Esophagus squamous epithelium (tissue), 5 donors: ENCODE measurements at places on chromosomes 7 and 10.

DNA sequence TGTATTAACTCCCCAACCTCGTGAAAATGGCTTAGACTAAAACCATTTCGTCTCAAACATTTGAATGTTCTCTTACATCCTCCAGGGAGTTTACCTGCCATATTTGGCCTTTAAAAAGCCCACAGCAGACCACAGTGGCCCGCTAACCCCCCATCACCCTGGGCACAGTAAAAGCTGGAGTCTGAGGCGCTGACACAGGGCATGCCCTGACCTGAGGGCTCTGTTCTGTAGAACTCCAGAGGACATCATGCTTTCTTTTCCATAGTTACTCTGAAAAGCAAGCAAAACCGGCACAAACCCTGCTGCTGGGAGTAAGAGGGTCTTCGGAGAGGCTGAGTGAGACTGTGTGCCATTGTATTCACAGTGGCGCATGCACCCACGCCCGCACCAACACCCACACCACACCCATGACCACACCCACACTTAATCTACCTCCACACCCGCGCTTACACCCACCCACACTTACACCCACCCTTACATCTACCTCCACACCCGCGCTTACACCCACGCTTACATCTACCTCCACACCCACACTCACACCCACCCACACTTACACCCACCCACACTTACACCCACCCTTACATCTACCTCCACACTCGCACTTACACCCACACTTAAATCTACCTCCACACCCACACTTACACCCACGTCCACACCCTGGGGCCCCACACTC is 32.1 kb downstream of the LRRC27 start:
- DNase-seq: no peak

- no peak for DNase-seq
Observed at GRCh38 chr10:50551894-50552293, 71.9 kb downstream of the SGMS1 start.

DNA sequence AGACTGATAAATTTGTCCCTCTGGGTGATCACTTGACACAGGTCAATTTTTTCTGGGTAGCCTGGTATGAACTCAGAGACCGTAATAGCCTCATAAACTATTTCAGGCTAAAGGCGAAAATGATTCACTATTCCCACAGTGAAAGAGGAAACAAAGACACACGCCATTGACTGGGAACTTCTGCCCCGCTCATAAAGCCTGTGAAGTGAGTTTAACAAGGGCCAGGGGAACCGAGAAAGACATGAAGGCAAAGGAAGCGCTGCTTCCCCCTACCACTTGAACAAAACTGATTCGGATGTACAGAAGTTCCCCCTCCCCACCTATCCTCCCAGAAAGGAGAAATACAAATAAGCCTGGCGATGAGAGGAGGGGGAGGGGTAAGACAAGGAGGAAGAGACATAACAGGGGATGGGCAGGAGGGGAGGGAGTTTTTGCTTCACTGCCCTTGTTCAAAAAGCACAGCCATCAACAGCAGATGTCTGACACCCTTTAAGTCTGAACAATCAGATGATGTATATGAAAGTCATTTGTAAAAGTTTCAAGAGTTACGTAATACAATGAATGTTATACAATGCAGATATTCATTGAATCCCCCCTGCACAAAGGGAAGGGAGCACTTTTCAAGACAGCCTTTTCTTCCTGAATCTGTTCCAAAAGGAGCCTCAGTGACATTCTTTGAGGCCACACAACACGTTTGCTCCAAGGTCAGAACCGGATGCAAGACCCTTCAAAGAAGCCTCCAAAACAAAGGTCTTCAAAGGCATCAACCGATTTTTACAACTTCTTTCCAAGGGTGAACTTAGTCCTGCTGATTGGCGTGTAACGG is 734 bp downstream of the ABCB4 start:
- no peak for DNase-seq

DNA sequence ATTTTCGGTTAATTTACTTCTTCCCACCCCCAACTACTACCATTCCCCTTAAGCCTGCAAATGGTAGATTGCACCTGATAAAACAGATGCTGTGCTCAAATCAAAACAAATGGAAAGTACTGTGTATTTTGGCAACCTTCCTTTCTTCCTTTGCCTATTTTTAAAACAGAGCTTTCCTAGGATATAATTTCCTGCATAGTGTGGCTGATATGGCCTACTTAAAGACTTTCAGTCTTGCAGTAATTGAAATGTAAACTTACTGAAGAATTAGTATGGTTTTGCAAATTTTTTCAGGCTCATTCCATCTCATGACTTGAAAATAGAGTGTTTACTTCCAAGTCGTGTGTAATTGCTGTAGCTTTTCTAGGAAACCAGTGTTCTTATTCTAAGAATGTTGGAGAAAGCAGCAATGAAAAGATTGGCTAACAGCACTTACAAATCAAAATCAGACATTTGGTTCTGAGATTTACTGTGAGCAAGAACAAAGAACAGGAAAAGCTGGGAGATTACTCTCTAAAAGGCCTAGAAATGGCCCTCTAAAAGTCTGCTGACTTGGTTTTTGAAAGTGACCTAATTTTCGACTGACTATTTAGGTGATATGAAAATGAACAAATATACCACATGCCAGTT is 52.0 kb downstream of the REEP3 start:
- no peak for DNase-seq

GRCh38 chr7:103336761-103337160 is 7.8 kb downstream of the DNAJC2 start:
- no peak for DNase-seq

GRCh38 chr7:7668706-7669105 is 28.2 kb downstream of the UMAD1 start:
- DNase-seq: no peak

DNA sequence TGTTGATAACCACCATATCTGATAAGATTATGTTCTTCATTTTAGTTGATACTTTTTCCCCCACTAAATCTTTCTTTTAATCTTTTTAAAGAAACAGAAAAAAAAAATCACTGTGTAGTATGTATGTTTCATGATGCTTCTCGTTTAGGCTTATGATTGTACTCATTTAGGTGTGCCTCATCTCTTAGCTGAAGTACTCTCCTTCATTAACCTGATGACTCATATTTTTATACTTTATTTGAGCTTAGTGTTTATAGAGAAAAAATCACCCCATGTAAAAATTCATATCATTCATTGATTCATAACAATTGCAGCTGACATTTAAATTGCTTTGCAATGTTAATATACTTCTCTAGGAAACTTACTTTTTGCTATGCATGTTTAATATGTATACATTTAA is 158.9 kb downstream of the MLLT10 start:
- no peak for DNase-seq

DNA sequence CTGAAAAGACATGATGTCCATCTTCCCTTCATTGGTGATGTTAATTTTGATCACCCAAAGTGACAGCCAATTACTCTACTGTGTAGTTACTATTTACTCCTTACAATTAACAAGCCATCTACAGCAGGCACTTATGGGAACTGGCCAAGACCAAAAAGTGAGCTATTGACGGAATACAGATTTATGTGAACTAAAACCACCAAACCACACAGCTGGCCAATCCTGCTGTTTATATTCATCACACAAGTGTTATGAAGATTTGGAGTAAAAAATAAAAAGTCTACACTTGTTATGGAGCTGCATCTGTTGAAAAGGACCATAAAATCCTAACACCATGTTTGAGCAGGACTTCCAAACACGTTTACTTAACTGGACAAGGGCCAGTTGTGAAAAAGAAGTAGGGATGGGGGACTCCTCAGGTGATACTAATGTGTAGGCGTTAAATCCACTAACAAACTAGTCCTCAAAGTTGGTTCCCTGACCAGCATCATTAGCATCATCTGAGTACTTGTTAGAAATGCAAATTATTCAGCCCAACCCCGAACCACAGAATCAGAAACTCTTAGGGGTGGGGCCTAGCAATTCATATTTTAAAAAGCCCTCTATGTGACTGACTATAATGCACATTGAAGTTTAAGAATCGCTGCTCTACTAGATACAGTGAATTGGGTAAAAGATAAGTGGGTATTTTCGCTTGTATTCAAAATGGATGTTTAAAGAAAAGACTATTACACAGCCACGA is 11.6 kb downstream of the MCMBP start:
- no peak for DNase-seq

DNA sequence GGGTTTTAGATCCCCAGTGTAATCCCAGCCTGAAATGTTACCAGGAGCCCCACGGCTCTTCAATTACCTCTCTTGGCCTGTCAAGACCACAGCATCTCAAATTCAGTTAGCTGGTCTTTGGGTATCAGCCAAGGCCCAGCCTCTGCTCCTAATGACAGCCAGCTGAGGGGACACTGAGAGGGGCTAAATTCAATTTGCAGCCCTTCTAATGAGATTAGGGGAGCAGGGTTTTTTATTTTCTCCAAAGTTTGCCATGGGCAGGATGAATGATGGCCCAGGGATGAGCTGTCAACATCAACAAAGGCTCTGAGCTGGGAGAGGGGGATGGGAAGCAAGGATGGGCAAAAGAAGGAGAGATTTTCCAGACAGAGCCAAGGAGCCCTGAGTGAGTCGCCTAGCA is 116.8 kb upstream of the TBX20 start:
- no peak for DNase-seq

- no peak for DNase-seq
Observed at GRCh38 chr7:114356133-114356532, 58.5 kb upstream of the FOXP2 start.

GRCh38 chr10:58266003-58266825 is 1.5 kb downstream of the IPMK start:
- DNase-seq: no peak

GRCh38 chr7:14446219-14446618 is 456.3 kb downstream of the DGKB start:
- no peak for DNase-seq

GRCh38 chr7:137454246-137454724 is 110.8 kb upstream of the PTN start:
- no peak for DNase-seq

DNA sequence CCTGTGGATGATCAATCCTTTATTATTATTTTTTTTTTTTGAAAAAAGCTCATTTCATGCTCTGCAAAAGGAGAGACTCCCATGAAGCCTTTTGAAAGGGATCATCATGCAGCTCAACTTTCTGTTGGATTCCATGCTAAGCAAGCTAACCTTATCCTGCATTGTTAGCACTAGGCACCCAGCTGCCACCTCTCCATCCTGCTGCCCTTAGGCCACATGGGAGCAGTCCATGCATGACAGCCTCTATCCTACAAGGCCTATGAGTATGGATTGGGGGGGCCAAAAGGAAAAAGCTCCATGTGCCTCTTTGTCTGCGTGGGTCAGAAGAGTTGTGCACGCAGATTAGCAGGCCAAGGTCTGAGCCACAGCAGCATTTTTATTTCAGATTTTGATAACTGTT is 19.2 kb downstream of the SMNDC1 start:
- no peak for DNase-seq

GRCh38 chr10:103193820-103194529 is 903 bp upstream of the NT5C2 start:
- DNase-seq: no peak
